Activated CD4-positive, alpha-beta memory T cell treated with anti-CD3 and anti-CD28 coated beads for 36 hours (primary cell): ENCODE measurements at places on chromosomes 4 and X. TPM values are rescaled to one million over a fixed set of nuclear protein-coding genes. Genes with fewer than 3 reads are reported as not detected.

The TEX11 gene
- not detected for total RNA-seq

The MTNR1A gene
- not detected for total RNA-seq

The CPLX1 gene
- total RNA-seq = 0.43 TPM

The FRAS1 gene
- not detected for total RNA-seq
